RKO (cell line): ENCODE measurements at places on chromosomes 5 and 9.

DNA sequence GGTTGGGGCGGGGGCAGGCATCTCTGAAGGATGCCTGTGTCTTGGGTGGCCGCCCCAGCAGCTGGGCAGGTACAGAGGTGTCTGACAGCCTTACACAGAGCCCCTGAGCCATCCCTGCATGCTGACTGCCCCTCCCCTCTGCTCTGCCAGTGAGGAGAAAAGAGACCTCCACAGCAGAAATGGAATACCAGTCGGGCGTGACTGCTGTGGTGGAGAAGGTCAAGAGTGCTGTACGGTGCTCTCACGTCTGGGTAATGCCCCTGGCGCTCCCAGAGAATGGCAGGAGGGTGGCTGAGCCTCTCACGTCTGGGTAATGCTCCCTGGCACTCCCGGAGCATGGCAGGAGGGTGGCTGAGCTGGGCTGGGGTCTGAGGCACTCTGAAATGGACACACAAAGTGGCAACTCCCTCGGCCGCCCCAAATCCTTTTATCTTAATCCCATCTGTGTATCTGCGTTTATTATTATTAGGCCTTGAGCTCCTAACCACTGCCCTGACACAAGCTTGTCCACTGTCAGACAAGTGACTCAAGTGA, 2.5 kb upstream of the RABL6 start:
- DNase-seq, result no peak

GRCh38 chr5:19676895-19677294, 311.1 kb downstream of the CDH18 start:
- no peak for DNase-seq

- DNase-seq, result no peak
These were observed 14.0 kb downstream of the STARD4 start for GRCh38 chr5:111498346-111498745.

DNA sequence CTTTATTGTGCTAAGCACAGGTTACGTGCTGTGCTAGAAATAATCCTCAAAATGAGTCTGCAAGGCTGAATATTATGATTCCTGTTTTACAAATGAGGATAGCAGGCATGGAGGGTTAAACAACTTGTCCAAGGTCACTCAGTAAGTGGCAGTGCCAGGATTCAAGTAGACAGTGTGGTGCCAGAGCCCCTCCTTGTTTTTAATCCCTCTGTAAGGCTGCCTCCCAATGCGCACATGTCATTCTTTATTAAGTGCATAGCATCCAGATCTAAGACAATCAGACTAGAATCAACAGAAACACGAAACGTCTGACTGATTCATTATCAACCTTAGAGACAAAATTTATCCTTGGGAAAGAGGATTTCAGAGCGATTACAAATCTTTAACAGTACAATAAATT, 199.6 kb downstream of the SMARCA2 start:
- no peak for DNase-seq

DNA sequence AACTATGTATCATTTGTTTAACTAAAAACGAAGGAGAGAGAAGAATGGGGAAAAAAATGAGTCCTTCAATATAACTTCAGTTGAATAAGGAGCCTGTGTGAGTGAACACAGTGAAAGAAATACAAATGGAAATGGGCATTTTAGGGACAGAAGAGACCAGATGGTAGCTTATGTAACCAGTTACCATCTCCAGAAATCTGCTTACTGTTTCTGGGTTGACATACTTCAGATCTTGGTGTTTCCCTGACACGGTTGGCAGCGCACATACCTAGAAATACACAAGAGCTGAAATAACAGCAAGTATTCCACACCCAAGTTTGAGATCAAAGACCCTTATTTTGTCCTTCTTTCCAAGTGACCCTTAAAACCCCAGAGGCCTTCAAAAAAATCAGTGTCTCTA, 14.9 kb upstream of the GFRA3 start:
- no peak for DNase-seq

- DNase-seq, result no peak
These were observed 15.3 kb downstream of the PPARGC1B start for GRCh38 chr5:149745212-149745942.

DNA sequence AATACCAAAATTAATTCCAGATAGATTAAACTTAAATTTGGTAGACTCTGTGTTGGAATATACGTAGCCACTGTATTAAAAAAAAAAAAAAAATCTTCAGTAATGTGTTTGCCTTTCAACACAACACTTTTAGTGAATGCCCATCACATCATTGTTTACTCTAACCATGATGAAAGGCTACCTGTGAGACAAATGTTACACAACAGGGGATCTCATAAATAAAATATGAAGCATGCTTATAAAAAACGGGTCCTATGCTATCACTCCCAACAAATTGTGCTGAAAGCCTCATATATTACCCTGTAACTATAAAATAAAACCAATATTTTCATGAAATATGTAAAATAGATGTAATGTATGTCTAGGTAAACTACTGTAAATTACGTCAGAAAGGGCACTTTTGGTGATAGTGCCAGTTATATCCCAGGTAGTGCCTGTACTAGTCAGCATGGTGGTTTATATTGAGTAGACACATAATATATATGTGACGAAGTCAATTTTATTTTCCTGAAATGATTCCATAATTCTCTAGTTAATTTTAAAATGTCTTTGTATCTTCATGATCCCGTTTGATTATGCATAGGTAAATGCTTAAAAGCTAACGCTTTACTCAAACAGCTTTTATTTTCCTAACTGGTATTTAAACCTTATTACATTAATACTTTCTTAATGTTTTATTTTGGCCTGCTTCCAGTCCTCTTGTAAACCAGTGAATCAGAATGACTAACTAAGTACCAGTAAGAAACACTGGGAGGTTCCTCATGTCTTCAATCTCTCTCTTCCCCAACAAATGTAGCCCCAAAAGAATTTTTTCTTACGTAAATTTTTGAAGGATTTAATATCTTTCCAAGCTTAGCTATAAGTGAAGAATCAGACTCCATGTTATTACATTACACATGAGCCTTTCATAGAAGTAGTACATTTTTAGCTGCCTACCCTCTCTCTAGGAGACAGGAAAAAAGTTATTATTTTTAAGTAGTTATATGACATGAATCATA, 420.3 kb downstream of the GABRG2 start:
- peak; percentile 18 for DNase-seq

DNA sequence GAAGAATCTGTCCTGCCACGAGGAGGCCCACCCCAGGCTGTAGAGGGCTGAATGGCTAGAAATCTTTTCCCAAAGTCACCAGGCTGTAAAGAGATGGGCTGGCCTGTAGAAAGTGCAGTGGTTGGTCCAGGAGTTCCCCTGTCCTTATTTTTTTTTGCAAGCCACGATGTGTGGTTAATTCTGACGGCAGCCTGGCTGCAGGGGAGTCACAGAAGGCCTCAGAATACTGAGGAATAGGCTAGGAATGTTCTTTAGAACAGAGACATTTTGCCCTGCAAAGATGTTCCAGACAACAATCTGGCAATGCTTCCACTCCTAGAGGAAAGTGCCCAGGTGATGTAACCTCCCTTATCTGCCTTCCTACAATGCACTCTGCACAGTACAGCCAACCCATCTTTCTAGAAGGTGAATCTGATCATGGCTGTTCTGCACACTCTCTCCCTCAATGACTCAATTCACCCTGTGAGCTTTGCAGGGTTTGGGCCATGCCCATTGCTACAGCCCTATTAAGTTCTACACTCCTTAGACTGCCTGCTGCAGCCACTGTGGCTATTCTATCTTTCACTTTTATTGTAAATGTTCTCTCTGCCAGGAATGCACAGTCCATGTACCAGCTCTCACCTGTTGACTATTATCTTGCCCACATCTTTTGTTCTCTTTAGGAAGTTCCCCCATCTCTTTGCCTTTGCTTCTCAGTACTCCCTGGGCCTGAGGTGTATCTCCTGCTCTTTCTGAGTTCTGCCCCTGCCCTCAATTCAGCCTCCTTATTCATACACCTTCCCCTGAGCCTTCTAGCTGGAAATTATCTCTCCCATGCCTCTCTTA, 377.8 kb upstream of the CLINT1 start:
- DNase-seq, result no peak

DNA sequence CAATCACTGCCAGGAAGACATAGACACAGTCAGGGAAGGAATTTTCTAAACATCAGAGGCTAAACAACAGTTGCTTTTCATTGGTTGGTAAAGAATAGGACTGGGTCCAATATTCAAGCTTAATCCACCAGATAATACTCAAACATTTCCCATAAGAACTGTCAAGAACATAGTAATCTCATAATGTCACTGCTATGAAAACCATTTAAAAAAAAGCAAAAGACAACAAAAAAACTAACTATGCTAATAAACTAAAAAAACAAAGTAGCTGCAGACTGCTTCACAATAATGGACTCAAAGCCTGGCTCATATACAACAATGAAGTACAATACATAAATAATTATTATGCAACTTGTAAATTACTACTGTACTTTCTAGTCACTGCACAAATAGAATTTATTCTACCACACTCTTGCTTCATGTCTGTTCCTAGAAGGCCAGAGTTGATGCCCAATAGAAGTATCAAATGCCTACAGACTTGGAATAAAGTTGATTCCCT, 148.7 kb downstream of the MLLT3 start:
- DNase-seq, result no peak

DNA sequence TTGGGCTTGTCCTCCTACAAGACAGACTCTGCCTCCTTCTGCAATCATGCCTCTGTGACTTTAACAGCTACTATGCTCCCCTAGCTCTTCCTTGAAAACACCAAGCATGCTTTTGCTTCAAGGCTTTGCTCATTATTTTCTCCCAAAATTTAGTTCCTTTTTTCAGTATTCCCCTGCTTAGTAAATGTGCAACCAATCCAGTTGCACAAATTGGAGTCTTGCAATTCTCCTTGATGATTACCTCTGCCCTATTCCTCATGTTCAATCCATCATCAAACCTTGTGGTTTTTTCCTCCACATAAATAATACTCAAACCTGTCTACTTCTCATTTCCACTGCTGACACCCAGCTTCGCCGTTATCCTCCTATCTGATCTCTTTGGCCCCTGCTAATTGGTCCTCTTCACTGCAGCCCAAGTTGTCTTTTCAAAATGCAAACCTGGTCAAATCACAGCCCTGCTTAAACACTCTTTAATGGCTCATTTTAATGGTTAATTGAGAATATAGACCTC, 296.3 kb downstream of the CWC27 start:
- no peak for DNase-seq

- DNase-seq, result peak; percentile 25
These were observed 853.3 kb downstream of the MAT2B start for GRCh38 chr5:164358531-164359259.

GRCh38 chr5:32780508-32780919, 69.4 kb downstream of the NPR3 start:
- no peak for DNase-seq

- DNase-seq, result no peak
These were observed 20.9 kb downstream of the SLC6A18 start for GRCh38 chr5:1245905-1246576.

DNA sequence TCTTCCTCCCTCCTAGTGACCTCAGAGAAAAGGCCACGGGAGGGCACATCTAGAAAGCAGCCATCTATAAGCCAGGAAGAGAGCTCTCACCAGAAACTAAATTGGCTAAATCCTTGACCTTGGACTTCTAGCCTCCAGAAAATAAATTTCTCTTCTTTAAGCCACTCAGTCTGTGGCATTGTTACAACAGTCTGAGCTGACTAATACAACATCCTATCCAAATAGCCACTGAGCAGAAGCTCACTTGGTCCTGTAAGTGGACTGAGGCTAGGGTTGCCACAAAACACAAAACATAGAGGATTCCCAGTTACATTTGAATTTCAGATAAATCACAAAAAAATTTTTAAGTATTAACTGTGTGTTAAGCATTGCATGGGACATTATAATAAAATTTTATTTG, 383.4 kb downstream of the MLLT3 start:
- DNase-seq, result no peak

GRCh38 chr9:96038271-96038670, 162.8 kb downstream of the ERCC6L2 start:
- DNase-seq, result no peak

DNA sequence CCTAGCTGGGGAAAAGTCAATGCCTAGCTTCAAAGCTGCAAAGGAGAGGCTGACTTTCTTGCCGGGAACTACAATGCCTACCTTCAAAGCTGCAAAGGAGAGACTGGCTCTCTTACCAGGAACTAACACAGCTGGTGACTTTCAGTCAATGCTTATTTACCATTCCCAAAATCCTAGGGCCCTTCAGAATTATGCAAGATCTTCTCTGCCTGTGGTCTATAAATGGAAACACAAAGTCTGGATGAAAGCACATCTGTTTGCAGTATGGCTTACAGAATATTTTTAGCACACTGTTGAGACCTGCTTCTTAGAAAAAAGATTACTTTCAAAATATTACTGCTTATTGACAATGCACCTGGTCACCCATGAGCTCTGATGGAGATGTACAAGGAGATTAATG, 259.4 kb downstream of the PLK2 start:
- no peak for DNase-seq
